ENCODE measurements at places on chromosomes 3 and 15.

DNA sequence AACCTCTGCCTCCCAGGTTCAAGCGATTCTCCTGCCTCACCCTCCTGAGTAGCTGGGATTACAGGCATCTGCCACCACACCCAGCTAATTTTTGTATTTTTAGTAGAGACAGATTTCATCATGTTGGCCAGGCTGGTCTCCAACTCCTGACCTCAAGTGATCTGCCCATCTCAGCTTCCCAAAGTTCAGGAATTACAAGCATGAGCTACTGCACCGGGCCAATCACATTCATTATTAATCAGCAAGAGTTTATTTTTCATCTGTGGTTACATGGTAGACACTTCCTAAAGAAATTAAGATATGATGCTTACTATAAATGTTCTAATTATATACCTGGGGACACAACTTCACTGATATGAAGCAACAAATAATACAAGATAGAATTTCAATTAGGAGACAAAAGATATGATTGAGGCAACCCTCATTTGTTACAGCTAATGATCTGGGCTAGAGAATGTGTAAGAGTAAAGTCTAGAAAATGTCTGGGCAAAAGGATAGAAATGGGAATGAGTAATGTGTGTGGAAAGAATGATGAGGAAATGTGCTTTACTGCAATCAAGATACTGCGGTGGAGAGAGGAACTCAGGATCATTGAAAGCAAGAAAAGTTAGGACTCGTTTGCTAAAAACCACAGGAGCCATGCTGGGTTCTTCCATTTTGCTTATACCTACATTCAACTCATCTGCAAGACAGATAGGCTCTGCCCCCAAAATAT lies 366.8 kb downstream of the ZIC1 start:
- no peak for DNase-seq

DNA sequence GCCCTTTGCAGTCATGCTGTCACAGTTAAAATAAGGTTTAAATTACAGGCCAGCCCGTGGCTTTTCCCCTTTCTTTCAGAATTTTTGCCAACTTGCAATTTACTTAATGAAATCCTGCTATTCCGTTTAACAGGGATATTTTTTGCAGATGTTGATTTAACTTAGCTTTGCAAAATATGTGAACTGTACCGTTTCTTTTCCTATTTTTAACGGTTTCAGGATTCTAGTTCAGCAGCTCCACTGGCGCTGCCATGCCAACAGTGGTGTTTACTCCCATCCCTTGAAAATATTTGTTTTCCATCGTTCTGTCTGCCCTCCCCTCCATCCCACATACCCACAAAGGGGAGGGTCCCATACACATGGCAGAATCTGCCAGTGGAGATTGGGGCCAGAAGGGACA lies 54.3 kb downstream of the SMAD6 start:
- no peak for DNase-seq

DNA sequence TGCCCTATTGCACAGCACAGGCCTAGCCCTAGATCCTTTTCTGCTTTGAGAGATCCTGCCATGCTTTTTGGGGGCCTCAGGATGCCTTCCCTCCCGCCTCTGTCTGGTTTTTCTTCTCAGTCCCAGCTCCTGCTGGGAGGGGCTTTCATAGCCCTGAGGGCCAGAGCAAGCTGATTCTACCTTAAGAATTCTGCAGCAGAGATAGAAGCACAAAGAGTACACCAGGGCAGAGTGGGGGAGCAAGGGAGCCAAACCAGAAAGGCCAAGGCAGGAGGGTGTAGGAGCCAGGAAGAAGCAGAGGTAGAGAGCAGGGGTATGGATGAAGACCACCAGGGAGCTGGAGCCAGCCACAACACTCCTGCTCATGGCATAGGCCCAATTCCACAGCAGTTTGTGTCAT lies 18.1 kb downstream of the SH3BP5 start:
- DNase-seq = no peak

DNA sequence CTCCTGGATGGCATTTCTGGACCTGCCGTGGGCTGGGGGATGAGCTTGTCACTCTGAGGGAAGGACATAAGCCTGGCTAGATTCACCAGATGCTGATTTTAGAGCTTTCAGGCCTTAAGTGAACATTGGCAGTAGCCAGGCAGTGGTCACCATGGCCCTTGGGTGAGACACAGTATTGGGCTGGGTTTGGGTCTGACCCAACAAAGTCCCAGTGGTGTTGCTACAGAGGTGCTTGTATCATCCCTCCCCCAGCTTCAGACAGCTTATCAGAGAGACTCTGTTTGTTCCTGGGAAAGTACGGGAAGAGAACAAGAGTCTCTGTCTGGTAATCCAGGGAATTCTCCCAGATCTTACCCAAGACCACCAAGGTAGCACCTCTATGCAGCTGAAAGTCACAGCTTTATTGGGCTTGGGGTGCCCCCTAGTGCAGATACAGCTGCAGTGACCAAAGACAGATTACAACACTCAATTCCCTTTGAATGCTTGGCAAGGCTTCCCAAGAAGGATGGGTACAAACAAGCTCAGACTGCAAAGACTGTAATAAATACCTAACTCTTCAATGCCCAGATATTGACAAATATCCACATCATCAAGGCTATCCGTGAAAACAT lies 9.8 kb upstream of the RUVBL1 start:
- DNase-seq = peak; percentile 61

DNA sequence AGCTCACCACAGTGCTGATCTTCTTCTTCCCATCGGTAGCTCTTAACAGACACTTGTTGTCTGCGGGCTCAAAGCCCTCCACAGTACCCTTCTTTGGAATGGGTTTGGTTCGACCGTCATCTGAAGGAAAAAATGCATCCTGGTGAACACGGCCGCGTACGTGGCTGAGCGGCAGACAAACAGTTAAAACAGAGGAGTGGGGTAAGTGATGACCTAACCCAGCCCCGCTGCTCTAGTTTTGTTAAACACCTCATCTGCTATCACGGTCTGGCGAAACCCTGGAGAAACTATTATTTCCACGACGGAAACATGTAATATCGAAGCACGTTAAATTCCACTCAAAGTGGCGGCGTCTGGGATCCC lies 725 bp downstream of the SRP14 start:
- peak; percentile 22 for DNase-seq

- no peak for DNase-seq
Measured at GRCh38 chr15:82017656-82018055, 28.2 kb downstream of the MEX3B start.

DNA sequence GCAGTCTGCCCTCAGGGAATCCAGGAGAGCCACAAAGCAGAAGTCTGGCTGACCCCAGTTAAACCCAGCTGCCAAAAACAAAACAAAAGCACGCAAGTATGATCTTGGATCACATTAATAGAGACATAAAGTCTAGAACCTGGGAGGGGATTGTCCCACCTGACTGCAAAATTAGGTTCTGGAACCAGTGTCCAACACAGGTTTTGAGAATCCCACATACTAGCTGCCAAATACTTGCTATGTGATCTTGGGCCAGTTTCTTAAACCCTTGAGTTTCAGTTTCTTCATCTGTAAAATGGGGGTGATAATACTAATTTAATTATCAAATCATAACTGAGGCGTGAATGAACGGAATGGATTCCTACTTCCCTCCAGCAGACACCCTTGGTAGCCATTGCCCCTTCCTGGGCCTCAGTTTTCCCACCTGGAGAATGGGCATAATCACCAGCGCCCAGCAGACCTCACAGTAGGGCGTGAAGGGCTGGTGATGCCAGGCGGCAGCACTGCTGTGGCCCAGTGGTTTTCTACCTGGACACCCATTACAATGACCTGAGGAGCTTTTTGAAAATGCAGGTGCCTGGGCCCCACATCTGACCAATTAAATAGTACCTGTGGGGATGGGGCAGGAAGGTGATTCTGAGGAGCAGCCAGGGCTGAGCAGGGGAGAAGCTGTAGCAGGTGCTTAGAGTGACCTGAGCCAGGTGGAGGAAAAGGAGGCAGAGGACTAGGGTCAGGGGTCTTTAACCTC lies 32.2 kb downstream of the GRIP2 start:
- no peak for DNase-seq
